ENCODE measurements at places on chromosomes 3 and 15. TPM values are rescaled to one million over a fixed set of nuclear protein-coding genes. Genes with fewer than 3 reads are reported as not detected.

Gene MBNL1
- total RNA-seq, result 180 TPM

Gene FGF7
- total RNA-seq, result 44.6 TPM

Gene FAM107A
- total RNA-seq, result 82.9 TPM

Gene GOLGA8J
- total RNA-seq, result 0.16 TPM

Data from Right ventricle myocardium inferior (tissue), 1 donor.